ENCODE measurements at places on chromosomes 3 and 15.

GRCh38 chr3:156307704-156308103 is 187.3 kb downstream of the KCNAB1 start:
- peak; percentile 35 for DNase-seq

DNA sequence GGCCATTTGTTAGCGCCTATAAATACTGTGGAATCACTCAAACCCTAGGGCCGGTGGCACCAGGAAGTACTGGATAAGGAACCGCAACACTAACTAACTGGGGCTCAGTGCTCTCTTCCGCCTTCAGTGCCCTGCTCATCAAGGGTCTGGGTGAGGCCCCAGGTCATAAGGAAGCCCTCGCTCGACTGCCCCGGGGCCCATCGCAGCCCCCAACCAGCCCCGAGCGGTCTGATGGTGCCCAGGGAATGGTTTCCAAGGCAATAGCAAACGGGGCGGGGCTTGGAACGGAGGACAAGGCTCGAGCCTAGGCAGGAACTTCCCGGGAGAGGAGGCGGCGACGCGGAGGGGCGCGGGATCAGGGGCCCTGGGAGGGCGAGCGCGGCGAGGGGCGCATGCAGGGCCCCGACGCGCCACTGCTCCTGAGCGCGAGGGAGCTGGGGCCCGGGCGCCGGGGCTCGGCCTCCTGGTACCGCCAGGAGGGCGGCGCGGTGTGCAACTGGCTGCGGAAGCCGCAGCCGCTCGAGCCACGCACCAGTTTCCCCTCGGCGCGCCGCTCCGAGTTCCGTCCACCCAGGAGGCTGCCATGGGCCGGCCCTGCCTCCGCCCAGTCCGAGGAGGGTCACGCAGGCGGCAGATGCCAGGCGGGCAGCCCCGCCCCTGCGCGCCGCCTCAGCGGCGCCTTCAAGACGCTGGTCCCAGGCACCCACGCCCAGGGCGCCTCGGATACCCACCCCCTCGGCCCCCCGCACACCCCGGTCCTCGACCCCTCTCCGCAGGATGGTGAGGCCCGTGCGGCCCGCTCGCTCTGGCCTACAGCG is at the start of gene TTLL3:
Gene TTLL3, plus strand, starts transcription at position 648 of the 818 bp plus-strand sequence. CDS start 400 bp downstream, outside the sequence.
- no peak for DNase-seq

DNA sequence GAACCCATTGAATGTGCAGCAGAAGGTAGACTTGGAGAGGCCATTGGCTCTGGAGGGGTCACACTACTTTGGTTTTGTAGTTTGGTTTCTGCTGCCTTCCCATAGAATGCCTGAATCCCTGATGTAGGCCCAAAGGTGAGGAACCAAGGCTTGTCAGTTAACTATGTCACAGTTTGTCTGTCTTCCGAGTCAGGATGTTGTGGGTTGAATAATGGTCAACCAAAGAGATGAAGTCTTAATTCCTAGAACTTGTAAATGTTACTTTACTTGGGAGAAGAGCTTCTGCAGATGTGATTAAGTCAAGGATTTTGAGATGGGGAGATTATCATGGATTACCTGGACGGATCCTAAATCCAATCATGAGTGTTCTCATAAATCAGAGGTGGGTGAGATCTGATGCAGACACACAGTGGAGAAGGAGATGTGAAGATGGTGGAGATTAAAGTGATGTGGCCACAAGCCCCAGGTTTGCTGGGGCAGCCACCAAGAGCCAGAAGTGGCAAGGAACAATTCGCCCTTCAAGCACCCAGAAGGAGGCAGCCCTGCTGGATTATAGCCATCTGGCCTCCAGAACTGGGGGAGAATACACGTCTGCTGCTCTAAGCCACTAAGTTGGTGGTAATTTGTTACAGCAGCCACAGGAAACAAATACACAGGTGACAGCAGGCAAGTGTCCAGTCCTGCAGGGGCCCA is 2.3 kb upstream of the CCR8 start:
- no peak for DNase-seq

GRCh38 chr3:38649500-38650247 is at the start of gene SCN5A:
Gene SCN5A (minus strand): TSS chr3:38649687. CDS start chr3:38633307, 16,380 bp downstream.
- peak; percentile 35 for DNase-seq

DNA sequence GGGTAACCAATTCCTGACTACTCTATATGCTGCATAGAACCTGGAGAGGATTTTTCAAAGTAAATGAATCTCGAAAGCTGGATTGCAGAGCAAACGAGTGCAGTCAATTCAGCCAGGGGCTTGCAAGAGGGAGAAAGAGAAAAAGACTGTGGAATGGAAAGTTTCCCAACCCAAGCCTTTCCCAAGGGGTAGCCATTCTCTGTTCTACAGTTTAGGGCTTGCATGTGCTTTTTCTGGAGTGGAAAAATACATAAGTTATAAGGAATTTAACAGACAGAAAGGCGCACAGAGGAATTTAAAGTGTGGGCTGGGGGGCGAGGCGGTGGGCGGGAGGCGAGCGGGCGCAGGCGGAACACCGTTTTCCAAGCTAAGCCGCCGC is 511 bp upstream of the RARB start:
- DNase-seq, result no peak

DNA sequence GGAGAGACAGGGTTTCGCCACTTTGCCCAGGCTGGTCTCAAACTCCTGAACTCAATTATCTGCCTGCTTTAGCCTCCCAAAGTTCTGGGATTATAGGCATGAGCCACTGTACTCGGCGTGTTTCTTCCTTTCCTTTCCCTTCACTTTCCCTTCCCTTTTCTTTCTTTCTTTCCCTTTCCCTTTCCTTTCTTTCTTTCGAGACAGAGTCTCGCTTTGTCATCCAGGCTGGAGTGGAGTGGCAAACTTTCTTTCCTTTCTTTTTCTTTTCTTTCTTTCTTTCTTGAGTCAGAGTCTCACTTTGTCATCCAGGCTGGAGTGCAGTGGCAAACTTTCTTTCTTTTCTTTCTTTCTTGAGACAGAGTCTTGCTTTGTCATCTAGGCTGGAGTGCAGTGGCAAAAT is 17.4 kb upstream of the LDHAL6B start:
- DNase-seq, result no peak

- no peak for DNase-seq
Observed at GRCh38 chr15:75367006-75367405, 1.4 kb downstream of the MAN2C1 start.

- no peak for DNase-seq
Observed at GRCh38 chr15:62066663-62067447, at the start of gene C2CD4A. Gene C2CD4A (plus strand): TSS chr15:62066977. CDS start chr15:62067614, 637 bp downstream.

GRCh38 chr3:176766862-176767261 is 430.4 kb downstream of the TBL1XR1 start:
- DNase-seq, result no peak

GRCh38 chr15:46315434-46315833 is 680.6 kb downstream of the SQOR start:
- no peak for DNase-seq

DNA sequence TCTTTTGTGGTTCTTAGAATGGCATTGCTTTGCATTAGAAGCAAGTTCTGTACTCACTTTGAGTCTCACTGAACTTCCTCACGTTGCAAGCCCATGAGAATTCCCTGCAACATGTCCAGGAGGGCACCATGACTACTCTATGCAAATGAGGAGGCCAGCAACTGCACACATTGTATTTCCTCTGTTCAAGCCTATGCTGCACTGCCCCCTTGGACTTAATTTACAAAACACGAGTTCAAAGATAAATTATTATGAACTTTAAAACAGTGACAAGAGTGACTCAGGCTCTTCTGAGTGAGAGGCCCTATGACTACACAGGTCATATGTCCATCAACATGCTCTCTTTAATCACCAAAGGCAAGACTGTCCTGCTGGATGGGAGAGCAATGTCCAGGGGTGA is 484.2 kb upstream of the ATP11B start:
- no peak for DNase-seq

GRCh38 chr3:52428151-52429005 is 16.5 kb downstream of the SEMA3G start:
- peak; percentile 70 for DNase-seq

DNA sequence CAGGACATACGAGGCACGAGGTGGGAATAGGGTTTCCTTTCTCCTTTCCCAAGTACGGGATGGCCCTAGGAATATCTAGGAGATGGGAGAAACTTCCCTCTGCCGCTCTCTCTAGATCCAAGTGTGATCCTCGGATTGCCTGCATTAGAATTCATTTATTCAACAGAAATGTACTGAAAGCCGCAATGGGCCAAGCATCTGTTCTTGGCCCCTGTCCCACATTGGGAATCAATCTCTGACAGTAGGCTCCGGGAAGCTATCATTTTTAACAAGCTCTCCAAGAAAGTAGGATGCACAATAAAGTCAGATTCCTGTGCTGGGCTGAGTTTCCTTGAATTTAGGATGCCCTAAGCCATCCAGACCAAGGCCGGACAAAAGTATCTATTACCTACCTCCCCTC is 37.2 kb upstream of the CA12 start:
- no peak for DNase-seq

- peak; percentile 97 for DNase-seq
Observed at GRCh38 chr3:72663429-72663828, 184.8 kb downstream of the SHQ1 start.

- DNase-seq, result no peak
Observed at GRCh38 chr3:73665286-73665685, 40.5 kb upstream of the PDZRN3 start.

- no peak for DNase-seq
Observed at GRCh38 chr3:182921665-182922355, 58.5 kb downstream of the DCUN1D1 start.

DNA sequence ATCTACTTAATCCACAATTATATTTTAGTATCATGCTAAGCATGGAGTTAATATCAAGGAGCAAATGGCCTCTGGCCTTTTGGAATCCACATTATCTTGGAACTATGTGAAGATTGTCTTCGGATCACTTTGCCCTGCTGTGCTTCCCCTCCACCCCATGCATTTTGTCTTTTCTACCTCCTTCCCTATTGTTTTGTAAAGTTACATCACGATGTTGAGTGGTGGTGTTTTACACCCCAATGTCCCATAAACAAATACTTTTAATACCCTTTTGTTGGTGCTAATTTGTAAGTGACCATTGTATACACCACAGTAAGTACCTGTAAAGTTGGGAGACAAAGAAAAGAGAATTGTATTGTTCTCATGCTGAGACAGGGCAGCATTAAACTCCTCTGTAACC is 258.4 kb upstream of the ZNF717 start:
- DNase-seq, result no peak

GRCh38 chr3:154223519-154223918 is 100.8 kb downstream of the DHX36 start:
- DNase-seq, result no peak

DNA sequence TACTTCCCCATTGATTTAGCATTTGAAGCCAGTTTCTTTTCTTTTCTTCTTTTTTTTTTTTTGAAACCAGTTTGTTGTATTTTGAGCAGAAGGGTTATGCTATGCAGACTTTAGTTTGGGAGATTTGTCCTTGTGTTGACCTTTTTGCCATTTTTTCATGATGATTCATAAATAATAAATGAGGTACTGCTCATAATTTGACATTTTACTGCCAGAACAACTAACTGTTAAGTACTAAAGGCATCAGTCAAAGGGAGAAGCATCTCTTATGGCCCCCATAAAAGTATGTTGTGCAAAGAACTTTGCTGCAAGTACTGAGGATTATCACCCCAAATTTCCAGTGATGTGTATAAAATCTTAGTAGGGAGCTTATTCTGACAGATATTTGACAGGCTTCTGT is 1.7 kb upstream of the GPR87 start:
- no peak for DNase-seq

GRCh38 chr3:49469037-49469935 is 781 bp upstream of the DAG1 start:
- peak; percentile 78 for DNase-seq

DNA sequence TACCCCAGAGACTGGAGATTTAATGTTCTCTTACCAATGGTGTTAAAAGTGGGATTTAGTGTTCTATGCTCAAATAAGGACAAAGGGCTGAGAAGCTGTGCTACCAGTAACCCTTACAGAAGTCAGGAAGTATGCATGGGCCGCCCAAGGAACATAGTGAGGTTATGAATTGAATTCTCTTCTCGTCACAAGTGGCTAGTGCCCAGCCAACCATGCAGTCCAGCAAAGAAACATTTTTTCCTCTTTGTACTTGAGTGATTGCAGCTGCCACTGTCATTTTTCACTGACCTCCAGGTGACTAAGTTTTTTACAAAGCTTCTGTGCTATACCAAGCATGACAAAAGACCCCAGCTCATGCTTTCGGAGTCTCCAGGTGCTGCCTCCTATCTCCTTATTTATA is 110.6 kb upstream of the DCBLD2 start:
- DNase-seq, result no peak

GRCh38 chr3:45858809-45859543 is 17.1 kb upstream of the LZTFL1 start:
- DNase-seq, result no peak
